ENCODE measurements at places on chromosomes 11 and 22.

DNA sequence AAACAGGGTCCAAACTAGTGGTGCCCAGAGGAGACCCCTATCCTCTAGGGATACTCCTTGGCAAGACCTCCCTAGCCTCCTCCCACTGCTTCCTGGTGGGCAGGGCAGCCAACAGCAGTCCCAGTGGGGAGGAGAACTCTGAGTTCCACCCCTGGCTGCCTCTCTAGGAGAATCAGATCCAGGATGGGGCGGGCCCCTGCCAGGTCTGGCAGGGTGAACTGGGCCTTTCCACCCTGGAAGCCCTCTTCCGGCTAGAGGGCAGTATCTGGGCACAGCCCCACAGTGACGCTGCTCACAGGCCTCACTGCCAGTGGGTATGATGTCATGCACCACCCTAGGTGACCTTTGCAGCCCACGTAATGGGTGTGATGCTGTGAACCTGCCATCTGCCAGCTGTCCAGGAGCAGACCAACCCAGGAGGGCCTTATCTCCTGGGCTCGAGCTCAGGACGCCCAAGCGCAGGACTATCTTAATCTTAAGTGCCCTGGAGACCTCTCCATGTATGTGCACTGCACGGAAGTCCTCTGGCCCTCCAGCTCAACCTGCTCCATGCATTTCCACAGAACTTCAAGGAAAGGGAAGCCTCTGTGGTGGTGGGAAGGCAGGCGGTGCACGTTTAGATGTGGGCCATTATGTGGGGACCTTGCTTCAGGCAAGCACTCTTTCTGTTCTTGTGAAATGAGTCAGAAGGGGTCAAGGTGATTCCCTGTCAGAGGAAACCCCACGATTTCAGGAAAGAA is 31.8 kb upstream of the FCHSD2 start:
- no peak for DNase-seq

DNA sequence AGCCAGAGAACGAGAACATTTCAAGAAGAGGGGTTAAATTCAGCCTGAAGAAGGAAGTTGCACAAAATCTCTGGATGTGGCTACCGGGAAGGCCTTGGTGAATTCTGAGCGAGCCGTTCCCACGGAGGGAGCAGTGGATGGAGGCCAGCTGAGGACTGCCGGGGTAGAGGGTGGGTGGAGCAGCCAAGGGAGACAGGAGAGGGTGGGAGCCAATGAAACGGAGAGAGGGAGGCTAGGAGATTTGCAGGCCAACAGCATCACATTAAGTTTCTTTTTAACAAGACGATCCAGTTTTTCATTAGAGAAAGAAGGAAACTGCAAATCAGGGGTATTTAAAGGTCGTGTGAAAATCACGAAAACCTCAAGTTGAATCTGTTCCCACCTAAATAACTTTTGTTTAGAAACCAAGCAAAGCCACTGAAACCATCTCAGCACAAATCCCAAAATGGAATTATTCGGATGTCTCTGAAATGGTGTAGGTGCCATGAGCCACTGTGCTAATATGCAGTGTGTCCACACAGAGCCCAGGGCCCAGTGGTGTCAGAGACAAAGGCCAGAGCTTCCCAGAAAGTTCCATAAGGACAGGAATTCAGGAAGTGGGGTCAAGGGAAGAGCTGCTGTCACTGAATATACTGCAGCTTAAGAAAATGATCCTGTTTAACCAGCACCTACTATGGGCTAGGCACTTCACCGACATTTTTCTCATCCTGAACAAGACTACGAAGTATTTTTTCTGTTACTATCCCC is 59.7 kb upstream of the SLC35C1 start:
- DNase-seq: no peak

- DNase-seq: no peak
These were observed 45.0 kb upstream of the APOA1 start for GRCh38 chr11:116882386-116882785.

DNA sequence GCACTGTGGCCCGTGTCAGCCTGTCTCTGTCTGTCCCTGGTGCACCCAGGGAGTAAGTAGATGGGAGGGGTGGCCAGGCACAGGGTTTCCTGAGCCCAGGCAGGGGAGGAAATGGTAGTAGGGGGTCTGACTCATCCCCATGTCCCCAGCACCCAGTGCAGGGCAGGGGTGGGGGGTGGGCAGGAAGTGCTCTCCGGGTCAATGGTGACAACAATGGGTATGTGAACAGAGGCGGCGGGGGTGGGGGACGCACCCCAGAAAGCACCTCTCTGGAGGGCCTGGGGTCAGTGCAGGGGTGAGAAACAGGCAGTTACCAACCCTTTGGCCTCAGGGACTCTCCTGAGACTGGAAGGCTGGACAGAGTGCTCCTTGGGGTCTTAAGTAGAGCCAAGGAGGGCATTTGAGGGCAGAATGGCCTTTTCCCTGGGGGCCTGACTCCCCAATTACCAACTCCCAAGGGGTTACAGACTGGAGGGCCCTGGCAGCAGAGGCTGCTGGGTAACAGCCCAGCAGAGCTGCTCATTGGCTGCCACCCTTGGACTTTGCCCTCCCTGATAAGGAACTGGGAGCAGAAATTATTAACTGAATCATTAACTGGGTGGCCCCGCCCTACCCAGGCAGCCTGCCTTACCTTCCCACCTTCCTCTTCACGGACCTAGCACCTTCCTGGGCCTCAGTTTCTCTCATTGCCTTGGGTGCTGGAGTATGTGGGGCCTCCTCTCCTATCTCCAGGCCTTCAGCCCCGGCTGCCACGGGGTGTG is 4.2 kb downstream of the MYRF start:
- peak; percentile 31 for DNase-seq

GRCh38 chr11:107370390-107370789 is 87.2 kb downstream of the CWF19L2 start:
- no peak for DNase-seq

DNA sequence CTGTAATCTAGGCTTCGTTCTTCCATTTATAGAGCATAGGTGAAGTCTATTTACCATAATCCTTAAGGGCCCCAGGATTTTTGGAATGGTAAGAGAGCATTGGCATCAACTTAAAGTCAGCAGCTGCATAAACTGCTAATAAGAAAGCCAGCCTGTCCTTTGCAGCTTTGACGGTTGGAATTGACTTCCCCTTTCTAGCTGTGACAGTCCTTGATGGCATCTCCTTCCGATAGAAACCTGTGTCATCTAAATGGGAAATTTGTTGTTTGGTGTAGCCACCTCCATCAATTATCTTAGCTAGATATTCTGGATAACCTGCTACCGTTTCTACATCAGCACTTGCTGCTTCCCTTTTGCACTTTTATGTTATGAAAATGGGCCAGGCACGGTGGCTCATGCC is 58.0 kb upstream of the GLYATL1B start:
- DNase-seq: no peak

GRCh38 chr11:12673601-12673923 is 659 bp upstream of the TEAD1 start:
- no peak for DNase-seq

DNA sequence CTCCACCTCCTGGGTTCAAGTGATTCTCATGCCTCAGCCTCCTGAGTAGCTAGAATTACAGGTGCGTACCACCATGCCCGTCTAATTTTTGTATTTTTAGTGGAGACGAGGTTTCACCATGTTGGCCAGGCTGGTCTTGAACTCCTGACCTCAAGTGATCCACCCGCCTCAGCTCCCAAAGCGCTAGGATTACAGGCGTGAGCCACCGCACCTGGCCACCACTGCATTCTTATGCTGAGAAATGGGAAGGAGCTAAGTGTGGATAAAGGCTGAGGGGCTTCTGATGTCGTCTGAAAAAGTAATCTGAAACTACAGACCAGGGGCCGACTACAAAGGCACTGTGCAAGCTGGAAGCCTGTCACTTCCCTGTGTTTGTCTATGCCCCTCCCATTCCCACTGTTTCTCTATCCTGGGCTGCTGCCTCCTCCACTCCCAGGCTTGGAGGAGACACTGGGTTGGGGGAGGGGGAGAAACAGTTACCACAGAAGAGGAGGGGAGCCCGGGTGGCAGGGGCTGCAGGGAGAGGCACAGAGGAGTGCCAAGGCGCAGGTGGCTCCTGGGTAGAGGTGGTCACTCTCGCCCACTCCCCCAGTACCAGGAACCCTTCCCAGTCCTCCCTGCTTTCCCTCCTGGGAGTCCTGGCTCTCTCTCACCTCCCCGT is 2.9 kb upstream of the MTA2 start:
- DNase-seq: no peak

- no peak for DNase-seq
These were observed 5.6 kb upstream of the SEC14L4 start for GRCh38 chr22:30511109-30511508.

- no peak for DNase-seq
These were observed 146.2 kb downstream of the ST3GAL4 start for GRCh38 chr11:126501641-126502040.

DNA sequence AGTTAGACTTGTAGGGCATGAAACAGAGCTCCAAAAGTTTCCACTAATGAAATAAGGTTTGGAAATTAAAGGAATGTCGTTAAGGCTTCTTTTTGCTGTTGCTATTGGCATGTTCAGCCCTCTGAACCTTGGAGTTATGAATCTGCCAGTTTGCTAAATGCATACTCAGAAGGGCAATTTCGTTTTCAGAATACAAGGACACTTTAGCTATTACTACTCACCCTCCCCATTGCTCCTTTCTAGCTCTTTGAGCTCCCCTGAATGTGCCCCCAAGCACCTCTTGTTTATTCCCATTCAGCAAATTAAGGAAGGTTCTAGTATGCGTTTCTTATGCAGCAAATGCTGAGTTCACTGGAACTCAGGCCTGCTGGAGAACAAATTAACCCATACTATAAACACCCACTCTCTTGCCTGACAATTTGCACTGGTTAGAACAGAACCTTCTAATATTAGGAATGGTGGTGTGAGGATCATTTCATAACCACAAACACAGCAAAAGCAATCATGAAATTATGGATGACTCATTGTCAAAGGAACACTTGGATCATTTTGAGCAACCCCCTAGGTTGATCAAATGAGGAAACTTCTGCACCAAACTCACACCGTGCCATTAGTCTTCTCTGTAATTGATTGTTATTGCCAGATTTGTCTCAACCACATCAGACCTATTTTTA is 26.2 kb upstream of the LIN7C start:
- no peak for DNase-seq

- no peak for DNase-seq
These were observed 7.9 kb downstream of the FOXR1 start for GRCh38 chr11:118979434-118979833.

DNA sequence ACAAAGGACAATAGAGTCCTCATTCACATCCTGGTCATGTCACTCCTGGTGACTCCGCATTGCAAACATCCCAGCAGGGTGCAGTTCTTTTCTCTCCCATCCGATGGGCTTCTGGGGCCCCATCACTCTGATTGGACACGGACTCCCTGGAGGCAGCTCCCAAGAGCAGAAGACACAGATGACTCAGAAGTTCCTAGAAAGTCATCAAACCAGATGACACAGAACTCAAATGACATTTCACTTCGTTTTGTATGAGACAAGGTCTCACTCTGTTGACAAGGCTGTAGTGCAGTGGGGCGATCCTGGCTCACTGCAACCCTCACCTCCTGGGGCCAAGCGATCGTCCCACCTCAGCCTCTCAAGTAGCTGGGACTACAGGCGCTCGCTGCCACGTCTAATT is 33.2 kb downstream of the ZNF195 start:
- DNase-seq: no peak

- no peak for DNase-seq
These were observed 3.9 kb downstream of the IFITM10 start for GRCh38 chr11:1746511-1746931.

DNA sequence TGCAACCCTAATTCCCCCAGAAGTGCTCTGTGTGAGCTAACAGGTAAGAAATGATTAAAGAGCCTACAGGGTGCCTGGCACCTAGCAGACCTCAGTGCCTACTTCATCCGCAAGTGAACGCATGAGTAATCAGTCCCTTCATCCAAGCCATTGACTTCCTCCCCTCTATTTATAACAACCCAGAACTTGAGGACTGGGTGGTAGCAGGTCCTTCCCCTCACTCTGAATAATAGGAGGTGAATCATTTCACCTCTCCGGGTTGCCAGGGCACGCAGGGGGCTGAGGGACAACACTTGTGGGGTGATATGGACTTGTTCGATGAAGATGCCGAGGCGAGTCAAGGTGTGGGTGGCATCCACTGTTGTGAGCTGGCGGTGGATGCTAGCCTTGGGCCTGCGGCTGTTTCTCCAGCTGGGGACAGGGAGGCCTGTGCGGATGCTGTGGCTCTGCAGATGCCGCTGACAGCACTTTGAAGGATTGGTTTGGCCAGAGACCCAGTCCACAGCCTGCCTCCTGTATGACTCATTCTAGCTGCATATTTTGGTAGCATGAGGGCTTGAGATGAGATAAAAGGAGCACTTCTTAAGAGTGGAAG is 11.7 kb upstream of the SORL1-AS1 start:
- DNase-seq: peak; percentile 70

- DNase-seq: no peak
These were observed 13.8 kb downstream of the FLI1 start for GRCh38 chr11:128707681-128708080.

DNA sequence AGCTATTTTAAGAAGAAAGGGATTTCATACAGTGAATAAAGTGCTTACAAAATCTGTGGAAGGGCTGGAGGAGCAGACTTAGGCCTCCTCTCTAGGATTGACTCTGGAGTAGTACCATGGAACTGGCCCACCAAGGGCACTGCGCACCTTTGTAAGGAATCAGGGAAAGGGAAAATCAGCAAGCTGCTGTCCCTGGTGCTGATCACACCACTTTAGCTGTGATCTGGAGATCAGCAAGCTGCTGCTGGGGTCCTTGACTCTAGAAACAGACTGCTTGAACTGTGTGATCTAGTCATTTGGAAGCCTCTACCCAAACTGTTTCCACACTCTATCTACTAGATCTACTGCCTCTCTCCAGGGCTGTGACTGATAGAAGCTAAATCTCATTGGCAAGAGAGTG is 18.4 kb upstream of the TECTA start:
- DNase-seq: no peak

- DNase-seq: no peak
These were observed 113.6 kb upstream of the MTMR2 start for GRCh38 chr11:96037405-96037949.

GRCh38 chr11:10695833-10696232 is 2.3 kb upstream of the IRAG1 start:
- DNase-seq: no peak

GRCh38 chr22:39996732-39997131 is 2.0 kb downstream of the FAM83F start:
- DNase-seq: no peak

DNA sequence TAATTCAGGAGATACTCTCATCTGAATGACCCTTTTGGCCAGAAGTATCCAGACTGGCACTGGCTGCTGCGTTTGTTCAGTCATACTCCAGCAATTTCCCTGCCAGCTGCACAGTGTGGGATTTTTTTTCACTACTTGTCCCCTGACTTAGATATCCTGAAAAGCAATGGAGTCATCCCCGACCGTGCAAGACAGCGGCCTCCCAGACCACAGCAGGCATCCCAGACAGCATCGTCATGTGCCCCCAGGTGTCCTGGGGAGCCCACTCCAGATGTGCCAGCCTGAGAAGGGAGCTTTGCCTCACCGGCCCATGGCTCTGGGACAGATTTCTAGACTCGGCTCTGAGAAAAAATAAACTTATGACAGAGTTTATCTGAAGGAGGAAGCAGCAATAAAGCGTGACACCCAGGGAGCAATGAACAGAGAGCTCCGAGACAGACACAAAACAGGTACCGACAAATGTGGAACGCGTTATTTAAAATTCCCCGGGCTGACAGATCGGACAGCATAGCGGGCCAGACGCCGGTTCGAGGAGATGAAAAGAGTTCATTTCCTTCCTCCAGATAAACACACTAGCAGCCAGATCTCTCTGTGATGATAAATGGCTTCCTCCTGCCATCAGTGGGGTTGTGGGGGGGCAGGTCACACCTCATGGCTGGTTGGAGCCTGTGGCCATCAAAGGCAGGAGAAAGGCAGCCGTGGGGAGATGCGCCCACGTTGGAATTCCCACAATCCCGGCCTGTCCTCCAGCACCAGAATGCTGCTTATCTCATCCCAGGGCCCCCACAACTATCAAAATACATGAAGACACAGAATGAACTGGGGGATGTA is 106.4 kb upstream of the FGF3 start:
- DNase-seq: no peak

Measured in stimulated activated CD8-positive, alpha-beta memory T cell treated with anti-CD3 and anti-CD28 coated beads, Interleukin-4, amount 100 ng/mL, for 24 hours (primary cell).